Stimulated activated memory B cell treated with anti-CD40 and anti-IgM and Interleukin-4, amounts not matched to agents 10 μg/mL and 1 μg/mL and 100 μg/mL, for 72 hours (primary cell): ENCODE measurements at places on chromosomes 5 and 9.

DNA sequence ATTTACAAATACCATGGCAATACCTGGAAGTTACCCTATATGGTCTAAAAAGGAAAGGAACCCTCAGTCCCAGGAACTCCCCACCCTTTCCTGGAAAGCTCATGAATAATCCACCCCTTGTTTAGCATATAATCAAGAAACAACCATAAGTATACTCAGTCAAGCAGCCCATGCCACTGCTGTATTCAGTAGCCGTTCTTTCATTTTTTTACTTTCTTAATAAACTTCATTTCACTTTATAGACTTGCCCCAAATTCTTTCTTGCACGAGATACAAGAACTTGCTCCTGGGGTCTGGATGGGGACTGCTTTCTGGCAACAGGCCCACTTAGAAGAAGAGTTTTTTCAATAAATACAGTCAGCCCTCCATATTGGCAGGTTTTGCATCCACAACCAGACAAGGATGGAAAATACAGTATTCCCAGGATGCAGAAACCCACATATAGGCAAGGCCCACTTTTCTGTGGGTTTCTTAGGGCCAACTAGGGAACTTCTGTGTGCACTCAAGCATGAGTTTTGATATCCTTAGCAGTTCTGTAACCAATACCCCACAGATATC lies 2.8 kb upstream of the TBCA start:
- no peak for ATAC-seq

DNA sequence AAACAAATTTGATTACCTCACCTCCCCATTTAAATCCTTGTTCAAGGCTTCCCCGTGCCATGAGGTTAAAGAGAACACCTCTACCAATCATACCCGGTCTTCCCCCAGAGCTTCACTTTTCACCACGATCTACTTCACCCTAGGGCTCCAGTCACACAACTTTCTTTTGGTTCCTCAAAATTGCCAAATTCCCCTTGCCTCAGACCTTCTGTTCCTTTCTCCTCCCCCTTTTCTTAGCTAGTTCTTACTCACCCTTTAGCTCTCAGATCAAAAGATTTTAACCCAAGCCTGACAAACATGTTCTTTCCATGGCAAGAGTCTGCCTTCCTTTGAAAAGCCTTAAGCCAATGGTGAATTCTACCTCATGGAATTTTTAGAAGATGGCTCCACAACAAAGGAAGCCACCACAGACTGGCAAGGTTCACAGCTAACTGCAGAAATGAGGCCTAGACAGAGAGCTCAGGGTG lies 56.7 kb downstream of the MAPKAP1 start:
- peak; percentile 95 for ATAC-seq

DNA sequence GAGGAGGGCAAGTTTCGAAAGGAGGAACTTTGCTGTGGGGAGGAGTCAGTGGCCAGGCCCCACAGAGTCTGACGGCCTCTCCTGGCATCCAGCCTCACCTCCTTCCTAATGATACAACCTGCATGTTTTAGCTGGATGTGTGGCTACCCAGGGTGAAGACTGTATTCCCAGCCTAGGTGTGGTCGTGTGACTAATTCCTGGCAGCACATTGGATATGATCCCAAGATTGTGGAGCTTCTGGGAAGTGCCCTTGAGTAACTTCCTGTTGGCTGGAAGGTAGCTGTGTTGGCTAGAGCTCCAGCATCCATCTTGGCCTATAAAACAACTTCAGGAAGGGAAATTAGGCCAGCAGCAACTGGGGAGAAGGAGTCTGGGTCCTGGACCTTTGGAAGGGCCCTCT lies 19.0 kb upstream of the LPCAT1 start:
- ATAC-seq: no peak

DNA sequence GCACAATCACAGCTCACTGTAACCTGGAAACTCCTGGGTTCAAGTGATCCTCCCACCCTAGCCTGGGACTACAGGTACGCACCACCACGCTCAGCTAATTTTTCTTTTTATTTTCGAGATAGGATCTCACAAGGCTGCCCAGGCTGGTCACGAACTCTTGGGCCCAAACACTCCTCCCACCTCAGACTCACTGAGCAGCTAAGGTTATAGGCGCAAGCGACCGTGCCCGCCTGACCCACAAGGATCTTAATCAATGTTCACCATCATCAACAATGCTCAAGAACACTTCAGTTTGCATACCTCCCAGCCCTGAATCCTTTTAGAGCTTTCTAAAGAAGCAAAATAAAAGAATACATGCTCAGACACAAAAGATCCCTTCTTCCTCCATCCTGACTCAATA lies 13.2 kb downstream of the ETF1 start:
- no peak for ATAC-seq

- no peak for ATAC-seq
These were observed 584.6 kb upstream of the CDH18 start for GRCh38 chr5:20572614-20573013.

DNA sequence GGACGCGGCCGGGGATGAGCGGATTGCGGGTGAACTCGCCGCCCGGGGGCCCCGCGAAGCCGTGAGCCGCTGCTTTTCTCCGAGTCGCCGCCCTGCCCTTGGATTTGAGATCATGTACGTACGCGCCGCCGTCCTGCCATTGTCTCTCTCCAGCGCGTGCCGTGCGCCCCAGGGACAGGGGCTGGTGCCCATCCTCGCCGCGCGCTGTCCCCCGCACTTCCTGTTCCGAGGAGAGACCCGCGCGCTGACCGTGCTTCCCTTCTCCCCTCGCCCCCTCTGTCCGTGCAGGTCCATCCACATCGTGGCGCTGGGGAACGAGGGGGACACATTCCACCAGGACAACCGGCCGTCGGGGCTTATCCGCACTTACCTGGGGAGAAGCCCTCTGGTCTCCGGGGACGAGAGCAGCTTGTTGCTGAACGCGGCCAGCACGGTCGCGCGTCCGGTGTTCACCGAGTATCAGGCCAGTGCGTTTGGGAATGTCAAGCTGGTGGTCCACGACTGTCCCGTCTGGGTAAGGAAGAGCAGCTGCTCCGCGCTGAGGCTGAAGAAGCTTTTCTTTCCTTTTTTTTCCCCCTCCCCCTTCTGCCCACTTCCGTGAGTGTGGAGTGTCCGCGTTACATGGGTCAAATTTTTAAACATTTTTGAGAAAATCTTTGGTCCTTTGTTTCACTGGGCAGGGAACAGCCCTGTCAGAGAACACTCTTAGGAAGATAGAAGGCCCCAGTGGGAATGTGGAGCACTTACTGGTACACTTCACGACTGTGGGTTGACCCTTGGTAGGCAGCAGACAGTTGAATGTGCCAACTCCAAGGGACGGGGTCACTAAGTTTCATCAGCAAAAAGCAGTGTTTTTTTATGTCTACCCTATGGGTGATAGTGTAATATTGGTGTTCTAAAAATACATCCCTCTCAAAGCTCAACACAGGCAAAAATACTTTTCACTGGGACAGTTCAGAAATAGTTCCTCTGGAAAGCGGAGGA lies 727 bp downstream of the RHOBTB3 start:
- peak; percentile 72 for ATAC-seq

DNA sequence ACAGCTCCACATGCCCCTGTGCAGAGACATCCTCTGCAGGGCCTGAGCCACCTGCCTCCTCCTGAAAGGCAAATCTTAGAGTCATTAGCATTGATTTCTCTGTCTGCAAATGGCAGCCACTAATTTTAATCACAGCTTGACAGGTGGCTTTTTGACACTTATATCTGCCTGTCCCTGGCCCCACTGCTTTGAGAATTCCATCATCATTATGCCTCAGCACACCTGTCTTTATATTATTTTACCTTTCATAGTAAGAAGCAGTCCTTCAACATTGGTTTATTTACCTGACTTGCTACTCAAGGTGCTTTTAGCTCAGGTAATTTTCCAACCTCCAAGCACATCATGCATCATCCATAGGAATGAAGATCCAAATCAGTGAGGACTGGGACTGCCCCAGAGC lies 451.3 kb downstream of the MTRR start:
- ATAC-seq: no peak

GRCh38 chr5:132375957-132376356 lies 6.4 kb downstream of the SLC22A5 start:
- no peak for ATAC-seq

- ATAC-seq: no peak
These were observed 13.4 kb upstream of the CCL27 start for GRCh38 chr9:34675869-34676268.

- no peak for ATAC-seq
These were observed 21.1 kb downstream of the BASP1 start for GRCh38 chr5:17238521-17239041.

GRCh38 chr5:57816108-57816507 lies 333.5 kb upstream of the ACTBL2 start:
- no peak for ATAC-seq

DNA sequence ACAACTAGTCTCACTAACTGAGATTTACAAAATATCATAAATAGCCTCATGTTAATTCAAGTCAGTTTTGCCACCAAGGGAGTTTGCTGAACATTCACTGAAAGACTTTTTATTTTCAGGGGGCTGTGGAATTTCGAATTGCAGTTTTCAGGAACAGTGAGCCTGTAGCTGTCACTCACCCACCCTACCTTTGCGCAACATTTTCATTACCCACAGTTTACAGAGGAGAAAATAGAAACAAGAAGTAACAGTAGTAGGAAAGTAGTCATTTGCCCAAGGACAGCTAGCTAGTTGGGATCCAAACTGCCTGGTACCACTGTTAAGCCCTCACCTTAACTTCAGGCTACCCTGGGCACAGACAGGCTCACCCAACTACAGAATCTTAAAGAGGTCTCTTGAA lies 154.1 kb downstream of the ADAMTS12 start:
- no peak for ATAC-seq

- no peak for ATAC-seq
These were observed 16.3 kb upstream of the KCNV2 start for GRCh38 chr9:2700909-2701550.

- ATAC-seq: no peak
These were observed 58.3 kb downstream of the TMEM174 start for GRCh38 chr5:73231246-73231778.

DNA sequence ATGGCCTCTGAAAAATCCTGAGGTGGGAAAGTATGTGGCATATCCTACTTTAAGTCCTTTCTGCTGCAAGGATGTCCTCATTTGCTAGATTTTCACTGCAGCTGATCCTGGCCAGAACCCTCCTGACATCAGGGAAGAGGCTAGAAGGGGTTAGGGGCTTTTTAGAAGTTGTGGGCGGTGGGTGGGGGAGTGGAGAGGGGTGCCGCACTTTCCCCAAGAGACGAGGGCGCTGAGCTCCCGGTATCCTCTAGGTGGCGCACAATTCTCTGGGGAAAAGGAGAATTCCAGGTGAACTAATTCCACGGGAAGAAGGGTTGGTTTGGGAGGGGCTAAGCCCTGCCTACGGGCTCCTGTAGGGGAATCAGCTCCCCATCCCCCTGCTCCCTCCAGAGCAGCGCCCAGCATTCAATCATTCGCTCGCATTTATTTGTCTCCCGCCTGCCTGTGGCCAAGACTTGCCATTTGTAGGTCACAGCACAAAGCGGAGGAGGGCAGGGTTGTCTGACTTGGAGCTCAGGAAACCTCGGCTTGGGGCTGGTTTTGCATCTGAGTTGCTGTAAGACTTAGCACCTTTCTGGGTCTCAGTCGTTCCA lies 42.9 kb upstream of the HAND1 start:
- no peak for ATAC-seq

GRCh38 chr5:179373101-179373934 lies 28.1 kb upstream of the ADAMTS2 start:
- no peak for ATAC-seq

DNA sequence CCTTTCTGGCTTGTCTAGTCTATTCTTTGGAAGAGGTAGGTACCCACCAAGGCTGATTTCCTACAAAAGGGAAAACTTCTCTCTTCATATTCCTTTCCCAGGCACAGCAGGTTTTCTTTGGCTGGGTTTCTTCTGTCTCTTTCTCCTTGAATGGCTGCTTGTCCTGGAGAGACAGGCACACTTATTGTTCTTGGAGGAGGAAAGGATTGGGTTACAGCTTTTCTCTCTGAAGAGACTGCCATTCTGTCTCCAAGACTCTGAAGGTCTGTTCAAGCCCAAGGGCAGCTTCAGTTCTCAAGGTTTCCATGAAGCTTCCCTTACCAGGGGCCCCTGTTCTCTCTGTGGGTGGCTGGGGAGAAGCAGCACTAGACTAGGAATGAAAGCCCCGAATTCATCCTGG lies 33.9 kb downstream of the ACTBL2 start:
- ATAC-seq: no peak

GRCh38 chr5:59506285-59506877 lies 387.1 kb downstream of the PDE4D start:
- no peak for ATAC-seq

GRCh38 chr5:65203746-65204145 lies 278.0 kb downstream of the ADAMTS6 start:
- ATAC-seq: no peak

- no peak for ATAC-seq
These were observed 433.1 kb downstream of the CHSY3 start for GRCh38 chr5:130337179-130337888.

DNA sequence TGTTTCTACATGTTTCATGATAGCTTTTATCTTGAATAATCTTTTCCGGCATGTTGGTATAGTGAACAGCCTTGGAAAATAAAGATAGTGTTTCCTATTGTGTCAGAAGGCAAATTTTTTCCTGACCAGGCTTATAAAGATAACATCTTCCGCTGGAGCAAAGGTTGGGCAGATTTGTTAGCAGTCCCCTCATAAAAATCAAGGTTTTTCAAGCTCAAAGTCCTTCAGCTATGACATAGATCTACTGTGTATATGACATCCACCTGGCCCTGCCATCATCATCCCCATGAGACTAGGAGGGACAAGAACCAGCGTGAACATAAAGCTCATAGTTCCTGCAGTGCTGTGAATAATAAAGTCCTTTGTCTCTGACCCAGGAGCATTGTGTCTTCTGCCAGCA lies 30.4 kb upstream of the OTULINL start:
- no peak for ATAC-seq

GRCh38 chr9:26856413-26857032 lies 36.1 kb downstream of the CAAP1 start:
- no peak for ATAC-seq

DNA sequence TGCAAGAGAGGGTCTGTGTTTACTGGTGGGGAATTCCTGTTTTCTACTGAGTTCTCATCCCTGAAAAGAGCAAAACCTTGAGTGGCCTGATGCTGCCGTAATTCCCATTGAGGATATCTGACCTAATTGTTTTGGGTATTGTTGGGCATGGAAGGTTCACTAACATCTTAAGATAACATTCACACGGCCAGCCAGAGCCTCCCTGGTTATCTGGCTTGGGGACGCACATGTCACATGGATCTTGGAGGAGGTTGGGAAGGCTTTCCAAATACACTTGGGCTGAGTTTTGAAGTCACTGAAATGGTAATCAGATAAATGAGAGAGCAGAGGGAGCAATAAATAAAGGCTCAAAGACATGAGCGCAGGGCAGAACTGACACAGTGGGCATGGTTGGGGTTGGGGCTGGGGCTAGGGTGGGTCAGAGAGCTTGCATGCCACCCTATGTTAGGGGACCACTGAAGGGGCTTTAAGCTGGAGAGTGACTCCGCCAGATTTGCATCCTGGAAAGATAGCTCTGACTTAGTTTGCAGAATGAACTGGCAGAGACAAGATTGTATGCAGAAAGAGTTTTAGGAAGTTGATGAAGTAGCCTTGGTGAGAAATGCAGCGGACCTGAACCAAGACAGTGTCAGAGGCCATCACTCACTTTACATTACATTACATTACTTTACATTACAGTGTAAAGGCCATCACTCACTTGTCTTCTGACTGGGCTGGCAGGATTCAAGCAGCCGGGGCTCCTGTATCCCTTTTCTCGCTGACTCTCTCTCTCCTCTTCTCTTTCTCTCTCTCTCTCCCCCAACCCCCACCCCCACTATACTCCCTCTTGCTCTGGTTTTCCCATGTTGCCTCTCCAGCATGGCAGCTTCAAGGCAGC lies 24.2 kb downstream of the SLC1A1 start:
- ATAC-seq: no peak

GRCh38 chr9:136694872-136695247 lies 7.6 kb upstream of the AGPAT2 start:
- ATAC-seq: no peak

- no peak for ATAC-seq
These were observed 42.8 kb upstream of the FABP6 start for GRCh38 chr5:160186480-160186879.
